ENCODE measurements at places on chromosomes 7 and 10. TPM values are rescaled to one million over a fixed set of nuclear protein-coding genes. Genes with fewer than 3 reads are reported as not detected.
A peak's percentile ranks its signal among the peaks of the same experiment; 100 is the strongest.

DNA sequence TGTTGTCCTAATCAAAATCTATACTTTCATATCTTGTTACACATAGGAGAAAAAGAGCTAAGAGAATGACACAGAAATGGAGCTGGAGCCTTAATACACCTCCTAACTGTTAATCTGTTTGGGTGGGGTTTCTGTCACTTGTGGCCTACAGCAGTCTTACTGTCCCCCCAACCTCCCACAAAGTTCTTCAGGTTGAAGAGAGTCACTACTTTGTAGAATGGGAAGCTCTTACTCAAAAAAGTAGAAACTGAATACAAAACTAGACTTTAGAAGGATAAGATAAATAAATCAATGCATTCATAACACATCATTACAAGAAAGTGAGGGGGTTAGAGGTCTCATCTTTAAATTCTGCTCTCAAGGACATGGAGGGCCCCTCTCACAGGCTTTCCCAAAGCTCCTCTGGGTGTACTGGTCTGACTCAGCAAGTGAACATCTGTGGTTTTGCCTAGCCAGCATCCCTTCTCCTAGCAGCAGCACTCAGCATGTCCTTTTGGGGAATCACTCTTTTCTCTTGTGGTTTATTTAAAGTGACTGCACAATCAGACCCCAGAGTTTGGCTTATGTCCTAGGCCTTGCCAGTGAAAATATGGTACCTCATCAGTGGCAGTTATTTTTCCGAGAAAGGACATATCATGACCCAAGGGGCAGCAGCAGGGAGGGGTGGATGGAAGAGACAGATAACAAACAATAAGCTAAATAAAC is 2.0 kb upstream of the BLVRA start:
- no peak for DNase-seq

GRCh38 chr10:3090914-3091787 is 23.8 kb downstream of the PFKP start:
- DNase-seq, result peak; percentile 91

DNA sequence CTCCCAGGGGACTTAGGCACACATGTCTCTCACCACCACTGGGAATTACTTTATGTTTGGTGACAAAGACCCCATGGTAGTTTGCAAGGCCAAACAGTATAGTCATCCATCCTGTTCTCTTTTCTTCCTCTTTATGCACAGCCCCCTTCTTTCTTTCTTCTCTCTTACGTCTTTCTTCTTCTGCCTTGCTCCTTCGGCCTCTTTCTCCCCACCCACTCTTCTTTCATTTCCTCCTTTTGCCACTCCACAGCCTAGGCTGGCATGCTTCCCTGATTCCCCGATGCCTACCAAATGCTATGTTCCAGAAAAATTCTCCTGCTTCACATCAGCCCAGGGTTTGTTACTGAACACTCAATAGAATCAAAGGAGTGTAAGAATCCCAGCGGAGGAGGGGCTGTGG is 62.4 kb upstream of the MKLN1 start:
- DNase-seq, result no peak

DNA sequence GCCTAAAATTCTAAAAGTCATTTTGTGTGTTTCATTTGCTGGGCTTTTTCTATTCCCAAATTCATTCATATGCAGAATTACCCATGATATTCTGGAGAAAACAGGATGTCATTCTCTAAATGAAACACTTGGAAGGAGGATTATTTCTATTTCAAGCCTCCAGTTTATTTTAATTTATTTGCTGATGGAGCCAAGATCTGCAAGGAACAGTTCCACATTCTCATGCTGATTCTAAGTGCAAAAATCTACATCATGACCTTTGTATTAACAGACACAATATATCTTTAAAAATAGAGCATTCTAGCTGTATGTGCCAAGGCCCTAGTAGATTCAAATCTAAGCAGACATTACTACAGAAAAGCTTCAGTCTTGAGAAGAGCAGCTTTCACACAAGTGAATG is 51.3 kb upstream of the KCND2 start:
- no peak for DNase-seq

- no peak for DNase-seq
Observed at GRCh38 chr7:154469652-154470051, 417.5 kb downstream of the DPP6 start.

DNA sequence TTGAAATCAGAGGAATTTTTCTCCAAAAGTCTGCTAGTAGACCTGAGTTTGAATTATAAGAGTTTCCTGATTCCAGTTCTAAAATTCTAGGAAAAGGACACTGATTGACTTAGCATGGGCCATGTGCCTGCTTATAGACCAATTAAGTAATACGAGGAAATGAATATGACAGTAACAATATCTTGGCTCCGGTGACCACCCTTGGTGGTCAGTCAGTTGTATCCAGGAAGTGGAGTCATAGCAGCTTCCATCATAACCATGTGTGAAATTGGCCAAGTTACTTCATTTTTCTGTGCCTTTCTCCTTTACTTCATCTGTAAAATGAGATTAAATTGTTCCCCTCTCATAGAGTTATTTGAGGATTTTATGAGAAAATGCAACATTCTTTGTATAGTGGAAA is 66.9 kb downstream of the MTPAP start:
- DNase-seq, result no peak

The NYAP1 gene
- total RNA-seq, result 0.66 TPM

The ADRB1 gene
- total RNA-seq, result 1.3 TPM

DNA sequence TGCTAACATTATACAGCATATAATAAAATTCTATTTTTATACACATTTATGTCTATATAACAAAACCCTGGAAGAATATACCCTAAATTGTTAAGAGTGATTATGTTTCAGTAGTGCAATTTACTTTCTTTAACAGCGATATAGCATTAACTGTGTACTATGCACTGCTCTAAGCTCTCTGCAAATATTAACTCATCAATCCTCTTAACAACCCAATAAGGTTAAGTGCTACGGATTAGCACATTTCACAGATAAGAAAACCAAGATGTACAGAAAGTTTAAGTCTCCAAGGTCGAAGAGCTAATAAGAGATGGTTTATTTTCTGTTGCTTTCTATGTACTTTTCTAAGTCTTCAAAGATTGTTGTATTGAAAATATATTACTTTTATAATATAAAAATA is 95.8 kb downstream of the SEMA3C start:
- no peak for DNase-seq

The MINPP1 gene
- 13.0 TPM for total RNA-seq
